ENCODE measurements at places on chromosomes 1 and 21. TPM values are rescaled to one million over a fixed set of nuclear protein-coding genes. Genes with fewer than 3 reads are reported as not detected.

Gene PTGS2
- total RNA-seq = 0.29 TPM

Gene EPHA10
- total RNA-seq = not detected

Gene SHISAL2A
- total RNA-seq = not detected

Gene MUTYH
- 16.7 TPM for total RNA-seq

Gene AZIN2
- total RNA-seq = 6.3 TPM

Gene ROR1
- 14.2 TPM for total RNA-seq

Gene TMEM51
- total RNA-seq = 9.2 TPM

Gene TLR5
- not detected for total RNA-seq

Gene KIF17
- 1.9 TPM for total RNA-seq

Gene TEDDM1
- not detected for total RNA-seq

Gene FAM72D
- 0.86 TPM for total RNA-seq

Gene FNDC10
- 0.86 TPM for total RNA-seq

Gene GBP1
- 31.4 TPM for total RNA-seq

Gene DCDC2B
- total RNA-seq = not detected

Gene HTR6
- not detected for total RNA-seq

Gene GNAT2
- 0.89 TPM for total RNA-seq

Gene THEMIS2
- 25.9 TPM for total RNA-seq

Gene IGSF3
- 0.35 TPM for total RNA-seq

Gene NPHS2
- not detected for total RNA-seq

Gene CHI3L1
- 1.4 TPM for total RNA-seq

Gene TMPRSS2
- not detected for total RNA-seq

Gene TMPRSS15
- total RNA-seq = not detected

Gene KCNK2
- 7.8 TPM for total RNA-seq

Gene TMPRSS3
- total RNA-seq = not detected

Gene CYP4A11
- not detected for total RNA-seq

Gene RGSL1
- total RNA-seq = not detected

Gene HSF2BP
- total RNA-seq = 4.3 TPM

Gene VWA5B1
- not detected for total RNA-seq

Gene GPA33
- total RNA-seq = not detected

All from myometrial cell (primary cell).